ENCODE measurements at places on chromosomes 16 and 17.

DNA sequence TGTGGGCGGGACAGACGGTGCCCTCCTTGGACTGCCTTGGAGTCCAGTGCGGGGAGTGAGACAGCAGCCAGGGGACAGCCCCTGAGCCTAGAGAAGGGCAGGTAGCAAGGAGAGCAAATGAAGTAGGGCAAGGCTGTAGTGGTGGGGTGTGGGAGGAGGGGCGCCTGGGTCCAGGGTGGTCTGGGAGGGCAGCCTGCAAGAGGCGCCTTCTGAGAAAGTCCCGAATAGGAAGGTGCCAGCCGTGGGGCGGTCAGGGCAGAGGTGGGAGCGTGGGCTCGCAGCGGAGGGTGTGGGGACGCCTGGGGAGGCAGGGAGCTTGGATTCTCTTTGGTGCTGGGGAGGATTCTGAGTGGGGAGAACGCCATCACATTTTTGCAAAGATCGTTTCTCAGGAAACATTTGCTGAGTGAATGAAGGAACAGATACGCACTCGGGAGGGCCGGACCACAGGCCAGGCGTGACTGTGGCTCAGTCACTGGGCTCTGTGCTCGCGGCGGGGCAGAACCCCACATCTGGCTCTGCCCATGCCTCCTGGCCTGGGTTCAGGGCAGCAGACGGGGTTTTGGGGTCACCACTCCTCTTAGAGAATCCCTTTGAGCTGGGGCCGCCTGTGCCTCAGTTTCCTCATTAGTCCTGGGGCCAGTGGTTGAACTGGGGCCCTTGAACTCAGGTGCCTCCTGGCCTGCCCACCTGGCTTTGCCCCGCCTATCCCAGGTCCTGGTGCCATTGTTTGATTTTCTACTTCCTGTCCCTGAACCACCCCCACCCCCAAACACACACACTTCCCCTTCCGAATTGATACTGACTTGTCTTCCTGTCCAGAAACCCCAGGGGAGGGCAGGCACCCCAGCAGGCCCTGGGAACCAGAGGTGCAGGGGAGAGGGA, 4.2 kb downstream of the SNN start:
- peak; percentile 26 for DNase-seq

DNA sequence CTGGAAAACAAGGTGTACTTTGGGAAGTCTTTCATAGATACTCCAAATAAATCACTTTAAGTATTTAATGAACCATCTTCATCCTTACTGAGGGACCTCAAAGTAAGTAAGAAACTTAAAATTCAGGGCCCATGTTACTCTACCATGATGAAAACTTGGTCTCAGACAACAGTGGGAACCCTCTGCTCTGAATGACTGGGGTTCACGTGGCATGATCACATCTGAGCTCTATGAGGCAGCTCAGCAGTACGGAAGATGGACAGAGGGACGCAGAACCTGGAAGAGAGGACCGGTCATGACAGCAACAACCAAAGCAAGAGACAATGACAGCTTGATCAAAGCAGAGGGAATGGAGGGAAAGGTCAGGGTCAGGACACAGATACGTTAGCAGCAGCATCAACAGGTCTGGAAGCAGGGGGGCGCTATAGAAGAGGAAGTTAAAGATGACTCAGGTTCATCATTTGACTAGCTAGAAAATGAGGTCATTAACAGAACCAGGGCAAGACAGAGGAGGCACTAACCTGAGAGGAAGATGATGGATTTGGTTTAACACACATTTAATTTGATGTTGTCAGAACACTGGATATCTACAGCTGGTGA, 9.5 kb downstream of the XPO6 start:
- peak; percentile 53 for DNase-seq

DNA sequence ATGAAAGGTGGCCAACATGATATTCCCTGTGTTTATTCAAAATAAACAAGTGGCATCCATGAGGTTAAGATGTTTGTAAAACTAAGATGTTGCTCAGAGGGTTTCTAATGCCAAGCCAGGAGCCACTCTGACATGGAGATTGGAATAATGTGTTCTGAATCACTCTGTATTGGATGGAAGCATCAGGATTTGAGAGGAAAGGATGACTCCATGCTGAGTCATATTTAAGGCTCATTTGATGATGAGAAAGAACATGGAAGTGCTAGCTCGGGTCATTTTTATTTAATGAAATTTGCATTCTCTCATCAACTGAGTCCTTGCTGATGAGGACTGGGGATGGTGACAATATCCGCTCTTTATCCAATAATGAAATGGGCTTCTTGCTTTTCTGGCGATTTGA, 6.2 kb downstream of the VAT1L start:
- no peak for DNase-seq

DNA sequence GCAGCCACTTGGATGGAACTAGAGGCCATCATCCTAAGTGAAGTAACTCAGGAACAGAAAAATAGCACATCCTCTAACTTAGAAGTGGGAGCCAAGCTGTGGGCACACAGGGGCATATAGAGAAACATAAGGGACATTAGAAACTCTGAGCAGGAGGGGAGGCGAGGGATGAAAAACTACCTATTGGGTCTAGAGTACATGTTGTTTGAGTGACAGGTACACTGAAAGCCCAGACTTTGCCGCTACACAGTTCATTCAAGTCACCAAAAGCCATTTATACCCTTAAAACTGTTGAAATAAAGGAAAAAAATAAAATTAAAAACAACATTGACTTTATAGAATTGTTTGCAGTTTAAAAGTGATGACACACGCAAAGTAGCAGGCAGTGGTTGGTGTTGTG, 236.6 kb downstream of the SNX29 start:
- no peak for DNase-seq

DNA sequence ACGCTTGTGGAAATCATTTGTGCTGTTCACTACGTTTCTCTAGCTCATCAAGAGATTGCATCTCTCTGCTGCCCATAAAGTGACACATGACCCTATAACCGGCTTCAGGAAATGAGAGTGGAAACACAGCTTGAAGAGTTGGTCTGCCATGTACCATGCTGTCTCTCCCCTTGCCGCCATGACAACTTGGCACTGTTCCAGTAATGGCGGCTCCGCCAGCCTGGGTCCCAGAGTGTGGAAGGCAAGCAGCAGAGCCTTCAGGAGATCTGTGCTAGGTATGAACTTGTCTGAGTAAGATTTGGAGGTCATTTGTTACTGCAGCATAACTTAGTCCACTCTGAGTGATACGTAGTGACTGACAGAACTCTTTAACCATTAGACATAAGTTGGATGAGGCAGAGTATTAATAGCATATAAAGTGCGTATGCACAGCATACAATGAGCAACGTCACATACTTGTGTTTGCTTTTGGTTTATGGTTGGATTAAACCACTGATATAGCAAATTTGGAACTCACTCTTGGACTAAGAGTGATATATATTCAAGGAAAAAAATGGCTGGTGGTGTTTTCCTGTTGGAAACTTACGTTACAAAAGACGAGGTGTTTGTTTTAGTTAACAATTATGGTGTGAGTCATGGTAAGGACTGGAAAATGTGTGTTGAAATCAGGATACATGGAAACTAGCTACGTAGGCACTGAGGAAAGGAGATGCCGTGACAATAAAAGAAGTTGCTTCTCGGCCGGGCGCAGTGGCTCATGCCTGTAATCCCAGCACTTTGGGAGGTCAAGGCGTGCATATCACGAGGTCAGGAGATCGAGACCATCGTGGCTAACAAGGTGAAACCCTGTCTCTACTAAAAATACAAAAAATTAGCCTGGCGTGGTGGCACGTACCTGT, 24.4 kb upstream of the PMP22 start:
- no peak for DNase-seq

DNA sequence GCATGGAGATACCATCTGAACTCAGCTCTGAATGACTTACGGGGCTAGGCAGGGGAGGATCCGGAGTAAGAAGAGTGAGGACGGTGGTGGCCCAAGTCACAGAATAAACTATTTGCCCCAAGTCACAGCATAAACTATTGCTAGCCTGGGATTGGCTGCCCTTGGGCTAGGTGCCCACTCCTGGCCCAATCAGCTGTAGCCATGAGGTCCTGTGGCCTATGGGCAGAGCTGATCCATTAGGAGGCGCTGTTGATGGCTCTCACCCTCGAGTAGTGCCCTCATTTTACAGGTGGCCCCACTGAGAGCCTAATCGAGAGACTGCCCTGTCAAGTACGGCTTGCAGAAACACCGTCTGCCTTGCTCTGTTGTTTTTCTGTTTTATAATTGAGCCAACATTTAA, 62.3 kb upstream of the ZNF423 start:
- no peak for DNase-seq

DNA sequence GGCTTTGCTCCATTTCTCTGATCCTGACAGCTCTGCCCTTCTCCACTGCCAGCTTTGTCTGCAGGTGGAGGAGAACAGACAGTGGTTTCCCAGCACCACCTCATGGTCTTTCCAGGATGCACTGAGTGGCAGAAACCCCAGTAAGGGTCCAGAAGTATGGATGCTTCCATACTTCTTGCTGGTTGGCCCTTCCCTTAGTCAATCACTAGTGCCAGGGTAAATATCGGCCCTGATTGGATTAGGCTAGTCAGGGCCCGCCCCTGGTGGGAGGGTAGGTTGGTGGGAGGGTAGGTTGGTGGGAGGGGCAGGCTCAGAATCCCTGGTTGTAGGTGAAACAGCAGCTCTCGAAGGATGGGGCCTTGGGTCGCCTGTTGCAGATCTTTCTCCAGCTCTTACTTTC, 10.2 kb downstream of the RNF213 start:
- DNase-seq: peak; percentile 36

DNA sequence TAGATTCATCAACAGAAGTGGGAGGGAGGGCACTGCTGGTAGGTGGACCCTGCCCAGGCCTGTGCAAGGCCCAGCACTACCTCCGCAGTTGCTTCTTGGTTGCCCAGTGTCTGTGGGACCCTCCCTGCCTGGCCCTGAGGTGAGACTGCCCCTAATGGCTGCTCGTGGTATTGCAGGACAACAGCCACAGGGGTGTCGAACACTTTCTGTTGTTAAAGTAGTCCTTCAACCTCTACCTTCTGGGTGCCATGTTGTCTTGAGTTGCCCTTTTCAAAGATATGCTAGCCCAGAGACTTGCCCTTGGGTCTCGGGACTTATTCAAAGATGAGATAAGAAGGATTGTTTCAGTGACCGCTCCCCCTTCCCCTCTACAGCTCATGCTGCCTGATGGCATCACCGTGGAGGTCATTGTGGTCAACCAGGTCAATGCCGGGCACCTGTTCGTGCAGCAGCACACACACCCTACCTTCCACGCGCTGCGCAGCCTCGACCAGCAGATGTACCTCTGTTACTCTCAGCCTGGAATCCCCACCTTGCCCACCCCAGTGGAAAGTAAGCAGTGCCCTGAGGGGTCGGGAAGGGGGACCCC, 29.1 kb downstream of the AKAP1 start:
- DNase-seq: peak; percentile 68

GRCh38 chr17:27990100-27990499, 52.4 kb upstream of the NLK start:
- DNase-seq: no peak

DNA sequence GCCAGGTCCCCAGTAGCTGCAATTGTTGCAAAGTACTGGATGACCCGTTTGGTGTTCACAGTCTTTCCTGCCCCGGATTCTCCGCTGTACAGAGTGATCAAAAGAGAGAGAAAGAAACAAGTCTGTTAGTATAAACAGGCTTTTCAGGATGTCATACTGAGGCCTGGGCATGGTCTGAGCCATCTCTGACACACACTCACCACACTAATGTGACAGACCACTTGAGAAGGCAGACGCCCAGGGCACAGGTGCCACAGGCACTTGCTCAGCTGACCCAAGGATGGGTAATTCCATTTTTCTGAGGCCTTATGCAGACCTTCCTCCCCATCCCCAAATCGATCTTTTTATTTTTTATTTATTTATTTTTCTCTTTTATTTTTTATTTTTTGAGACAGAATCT, 7.5 kb downstream of the MYH3 start:
- no peak for DNase-seq

GRCh38 chr17:59746849-59747445, 39.5 kb downstream of the VMP1 start:
- DNase-seq: peak; percentile 72

- DNase-seq: no peak
Observed at GRCh38 chr16:88784074-88784855, 755 bp downstream of the PIEZO1 start.

DNA sequence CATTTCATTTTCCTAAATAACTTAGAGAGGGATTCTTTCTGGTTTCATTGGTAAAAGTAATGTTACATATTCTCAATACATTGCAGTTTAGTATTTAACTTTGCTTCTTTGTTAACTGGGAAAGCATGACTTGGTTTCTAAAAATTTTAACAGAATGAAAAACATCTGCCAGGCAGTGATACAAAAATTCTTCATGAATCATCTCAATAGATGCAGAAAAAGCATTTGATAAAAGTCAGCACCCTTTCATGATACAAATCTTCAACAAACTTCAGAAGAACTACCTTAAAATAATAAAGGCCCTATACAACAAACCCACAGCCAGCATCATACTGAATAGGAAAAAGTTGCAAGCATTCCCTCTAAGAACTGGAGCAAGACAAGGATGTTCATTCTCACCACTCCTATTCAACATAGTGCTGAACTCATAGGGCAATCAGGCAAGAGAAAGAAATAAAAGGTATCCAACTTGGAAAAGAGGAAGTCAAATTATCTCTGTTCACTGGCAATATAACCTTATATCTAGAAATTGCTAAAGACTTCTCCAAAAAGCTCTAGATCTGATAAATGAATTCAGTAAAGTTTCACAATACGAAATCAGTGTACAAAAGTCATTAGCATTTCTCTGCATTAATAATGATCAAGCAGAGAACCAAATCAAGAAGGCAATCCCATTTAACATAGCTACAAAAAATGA, 50.4 kb downstream of the SLFN5 start:
- DNase-seq: no peak

DNA sequence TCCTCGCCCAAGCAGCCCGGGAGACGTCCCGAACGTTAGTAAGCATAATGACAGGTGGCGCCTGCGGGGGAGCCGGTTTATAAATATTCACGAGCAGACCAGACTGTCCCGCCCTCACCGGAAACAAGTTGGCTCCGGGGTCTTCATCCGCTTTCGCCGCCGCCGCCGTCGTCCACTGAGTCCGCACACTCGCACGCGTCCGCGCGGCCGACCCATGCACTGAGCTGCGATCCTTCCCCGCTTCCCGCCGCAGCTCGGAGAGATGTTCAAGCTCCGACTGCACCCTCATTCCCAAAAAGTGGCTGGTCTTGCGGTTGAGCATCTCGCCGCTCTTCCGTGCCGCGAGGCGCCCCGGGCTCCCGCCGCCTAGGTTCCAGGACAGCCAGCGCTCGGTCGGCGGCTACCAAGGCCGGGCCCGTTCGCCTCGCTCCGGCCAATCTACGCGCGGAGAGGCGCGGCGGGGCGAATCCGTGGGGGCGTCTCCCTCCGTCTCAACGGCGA, 385 bp downstream of the CFAP119 start:
- DNase-seq: peak; percentile 36

DNA sequence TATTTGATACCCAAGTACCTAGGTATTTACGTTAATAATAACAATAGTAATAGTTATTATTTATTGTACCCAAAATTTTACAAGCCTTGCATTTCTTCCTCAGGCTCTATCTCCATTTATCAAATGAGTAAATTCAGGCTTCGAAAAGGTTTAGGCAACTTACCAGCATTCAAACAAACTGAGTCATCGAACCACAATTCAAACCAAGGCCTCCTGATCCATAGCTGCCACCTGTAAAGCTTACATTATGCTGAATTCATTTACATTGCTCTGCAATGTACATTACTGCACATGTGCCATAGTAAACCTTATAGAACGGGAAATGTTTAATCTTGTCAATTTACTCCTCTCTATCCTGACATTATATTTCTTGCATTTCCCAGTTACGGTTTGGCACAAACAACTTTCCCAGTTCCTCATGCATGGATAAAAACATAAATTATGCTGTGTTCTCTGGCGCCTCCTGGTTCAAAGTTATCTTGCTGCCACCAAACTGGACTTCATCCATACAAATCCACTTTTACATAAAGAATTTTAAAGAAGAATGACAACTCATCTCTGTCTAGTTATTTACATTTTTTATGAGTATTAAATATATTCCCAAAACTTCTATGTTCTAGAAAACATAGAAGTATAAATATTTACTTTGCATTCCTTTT, 360.6 kb upstream of the SOX9 start:
- DNase-seq: no peak

Data from CD4-positive, alpha-beta T cell treated with Interleukin-2 at 100 ng/mL for 4 hours (primary cell).